ENCODE measurements at places on chromosomes 2 and 18.

DNA sequence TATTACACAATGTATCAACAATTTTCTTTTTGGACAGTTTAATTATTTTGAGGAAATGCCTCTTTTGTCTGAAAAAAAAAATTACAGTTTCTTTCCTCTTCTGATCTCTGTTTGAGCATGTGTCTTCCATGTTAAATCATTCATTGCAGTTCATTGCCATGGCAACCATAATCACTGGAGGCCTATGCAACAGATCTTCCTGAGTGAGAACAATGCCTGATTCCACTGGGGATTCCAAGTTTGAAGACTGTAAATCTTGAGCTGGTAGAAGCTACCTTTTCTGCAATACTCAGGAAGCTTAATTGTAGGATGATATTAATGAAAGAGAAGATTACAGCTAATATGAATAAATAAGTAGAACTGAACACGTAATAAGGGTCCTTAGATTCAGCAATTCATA is 721.4 kb upstream of the CNTNAP5 start:
- DNase-seq: no peak

DNA sequence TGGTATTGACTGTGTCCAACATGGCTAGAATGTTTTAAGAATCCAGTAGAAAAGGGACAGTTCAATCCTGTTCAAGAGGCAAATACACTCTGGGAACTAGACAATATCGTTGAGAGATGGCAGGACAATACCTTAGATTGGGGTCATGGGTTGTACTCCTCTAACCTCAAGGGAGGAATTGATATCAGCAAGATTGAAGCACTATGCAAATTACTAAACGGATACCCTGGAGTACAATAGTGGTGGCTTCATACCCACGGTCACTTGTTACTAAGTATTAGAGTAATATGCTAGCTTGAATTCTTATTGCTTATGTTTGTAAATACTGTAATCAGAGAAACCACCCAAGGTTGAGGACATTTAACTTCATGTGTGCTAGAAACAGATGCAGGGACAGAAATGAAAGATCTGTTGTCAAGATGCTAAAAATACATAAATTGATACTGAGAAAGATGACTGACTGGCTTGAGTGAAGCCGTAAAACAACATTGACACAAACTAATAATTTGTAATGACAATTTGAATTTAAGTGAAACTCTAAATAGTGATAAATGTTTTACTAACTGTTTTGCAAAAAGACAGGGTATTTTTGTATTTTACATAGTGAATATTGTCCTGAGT is 73.3 kb downstream of the KCNJ3 start:
- no peak for DNase-seq

GRCh38 chr2:17429130-17429529 is 89.1 kb downstream of the RAD51AP2 start:
- no peak for DNase-seq

- DNase-seq: no peak
Observed at GRCh38 chr2:219293736-219294231, 14.6 kb downstream of the DNAJB2 start.

- DNase-seq: no peak
Observed at GRCh38 chr2:228369400-228370031, 188.0 kb upstream of the SPHKAP start.

DNA sequence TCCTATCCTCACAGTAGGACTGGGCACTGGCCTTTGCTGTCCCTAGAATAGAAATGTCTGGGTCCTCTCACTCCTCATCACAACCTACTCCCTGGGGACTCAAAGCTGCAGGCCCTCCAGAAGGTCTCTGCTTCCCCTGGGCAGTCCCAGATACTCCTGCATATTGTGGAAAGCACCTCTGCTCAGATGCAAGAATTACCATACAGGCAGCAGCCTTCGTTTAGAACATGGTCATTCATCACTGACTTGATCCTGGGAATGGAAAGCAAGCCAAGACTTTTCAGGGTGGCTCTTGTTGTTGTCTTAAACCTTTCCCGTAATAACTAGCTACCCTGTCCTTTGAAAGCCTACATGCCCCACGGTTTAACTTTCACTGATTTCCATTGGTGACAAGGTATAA is 53.1 kb upstream of the NPAS2 start:
- no peak for DNase-seq

DNA sequence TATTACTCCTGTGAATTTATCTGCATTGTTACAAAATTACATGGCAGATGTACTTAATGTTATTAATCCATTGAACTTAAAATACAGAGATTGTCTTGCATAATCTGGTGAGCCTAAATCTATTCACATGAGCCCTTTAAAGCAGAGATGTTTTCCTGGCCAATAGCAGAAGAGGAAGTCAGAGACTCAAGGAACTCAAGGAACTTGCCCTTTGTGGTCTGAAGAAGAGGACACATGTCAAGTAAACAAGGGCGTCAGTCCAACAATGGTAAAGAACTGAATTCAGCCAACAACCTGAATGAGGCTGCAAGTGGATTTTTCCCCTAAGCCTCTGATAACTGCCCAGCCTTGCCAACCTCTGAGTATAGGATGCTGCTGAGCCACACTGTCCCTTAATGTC is 356.3 kb upstream of the PKDCC start:
- no peak for DNase-seq

DNA sequence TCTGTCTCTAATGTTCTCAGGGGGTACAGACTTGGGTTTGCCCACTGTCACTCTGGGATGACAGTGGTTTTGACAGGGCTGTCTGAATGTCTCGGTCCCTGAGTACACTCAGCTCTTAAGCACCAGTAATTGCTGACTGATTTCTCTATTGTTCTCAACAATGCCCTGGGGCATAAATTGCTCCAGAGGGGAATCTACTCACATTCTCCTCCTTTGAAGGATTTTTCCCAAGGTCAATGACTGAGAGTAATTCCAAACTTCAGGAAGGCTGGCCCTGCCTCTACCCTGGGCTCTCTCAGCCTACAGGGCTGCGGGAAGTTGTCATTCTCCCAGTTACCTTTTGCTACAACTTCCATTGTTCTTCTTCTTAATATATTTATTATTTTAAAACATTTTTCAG is 36.5 kb downstream of the MC2R start:
- no peak for DNase-seq

DNA sequence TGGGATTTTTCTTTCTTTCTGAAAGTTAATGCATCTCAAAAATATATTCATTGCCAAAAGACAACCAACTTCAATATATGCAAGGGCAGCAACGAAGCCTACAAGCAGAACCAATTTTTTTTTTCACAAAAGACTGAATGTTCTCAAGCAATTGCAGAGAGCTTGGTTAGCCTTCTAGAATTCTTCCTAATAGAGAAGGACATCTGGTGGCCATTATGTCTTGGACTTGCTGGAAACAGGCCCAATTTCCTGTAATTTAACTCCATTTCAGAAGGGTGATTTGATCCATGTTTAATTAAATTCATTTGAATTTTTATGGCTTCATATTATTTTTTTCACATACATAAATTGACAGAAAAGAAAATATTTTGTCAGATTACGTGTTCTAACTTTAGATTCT is 208.0 kb downstream of the TPGS2 start:
- no peak for DNase-seq

- no peak for DNase-seq
Observed at GRCh38 chr2:146764301-146764700, 1080.5 kb upstream of the ACVR2A start.

- DNase-seq: no peak
Observed at GRCh38 chr2:180607514-180608049, 372.8 kb upstream of the UBE2E3 start.
